ENCODE measurements at places on chromosomes 16 and 17.

- no peak for DNase-seq
Measured at GRCh38 chr17:72466606-72467005, 345.8 kb downstream of the SOX9 start.

DNA sequence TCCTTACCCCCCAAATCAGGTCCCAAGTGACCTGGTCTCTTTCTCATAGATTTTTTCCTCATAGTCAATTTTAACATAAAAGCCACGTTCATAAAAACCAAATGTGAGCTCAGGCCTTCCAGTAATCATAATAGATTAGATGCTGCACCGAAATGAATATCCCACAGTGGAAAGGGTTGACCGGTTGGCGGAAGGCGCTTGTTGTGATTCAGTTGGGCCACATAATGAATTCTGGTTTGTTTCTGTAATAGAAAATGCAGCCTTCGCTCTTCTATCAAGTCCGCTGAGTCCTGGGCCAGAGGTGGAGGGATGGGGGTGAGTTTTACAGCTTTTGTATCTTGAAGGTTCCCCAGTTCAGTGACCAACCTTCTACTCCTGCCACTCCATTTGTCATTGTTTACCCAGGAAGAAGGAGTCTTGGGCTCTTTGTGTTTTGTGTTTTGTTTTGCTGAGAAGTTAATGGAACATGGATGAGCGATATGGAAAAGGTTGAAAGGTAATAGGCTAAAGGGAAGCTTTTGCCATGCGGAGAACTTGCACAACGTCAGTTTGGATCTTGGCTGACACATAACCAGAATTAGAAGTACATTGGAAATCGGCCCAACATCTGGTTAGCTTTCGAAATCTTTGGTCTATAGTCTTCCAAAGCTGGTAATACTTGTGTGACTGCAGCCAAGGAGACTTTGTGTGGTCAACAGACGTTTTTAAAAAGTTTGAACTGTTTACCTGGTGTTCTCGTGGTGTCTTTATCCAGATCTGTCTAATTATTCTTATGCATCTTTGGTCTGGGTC is 89.5 kb downstream of the CLEC16A start:
- DNase-seq: no peak

- no peak for DNase-seq
Measured at GRCh38 chr16:49651996-49652395, 203.9 kb downstream of the ZNF423 start.

GRCh38 chr16:23924128-23924527 is 88.3 kb downstream of the PRKCB start:
- no peak for DNase-seq

- DNase-seq: no peak
Measured at GRCh38 chr17:57471868-57472368, 215.6 kb downstream of the MSI2 start.

DNA sequence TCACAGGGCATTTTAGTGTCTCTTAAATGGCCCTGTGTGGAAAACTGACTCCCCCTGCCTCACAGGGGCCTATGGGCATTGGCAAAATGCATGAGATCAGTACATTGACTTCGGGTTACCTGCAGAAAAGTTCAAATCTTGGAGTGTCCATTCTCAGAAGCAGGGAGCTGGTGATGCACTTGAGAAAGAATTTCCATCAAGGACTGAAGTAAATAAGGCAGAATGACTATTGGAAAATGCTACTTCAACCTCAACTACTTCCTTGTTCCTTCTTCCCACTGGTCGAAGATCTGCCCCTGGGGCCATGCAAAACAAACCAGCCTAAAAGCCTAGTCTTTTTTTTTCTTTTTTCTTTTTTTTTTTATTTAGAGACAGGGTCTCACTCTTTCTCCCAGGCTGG is 13.8 kb upstream of the GSDMA start:
- no peak for DNase-seq
